Mesendoderm (in vitro differentiated cells): ENCODE measurements at places on chromosomes 1 and 21.

DNA sequence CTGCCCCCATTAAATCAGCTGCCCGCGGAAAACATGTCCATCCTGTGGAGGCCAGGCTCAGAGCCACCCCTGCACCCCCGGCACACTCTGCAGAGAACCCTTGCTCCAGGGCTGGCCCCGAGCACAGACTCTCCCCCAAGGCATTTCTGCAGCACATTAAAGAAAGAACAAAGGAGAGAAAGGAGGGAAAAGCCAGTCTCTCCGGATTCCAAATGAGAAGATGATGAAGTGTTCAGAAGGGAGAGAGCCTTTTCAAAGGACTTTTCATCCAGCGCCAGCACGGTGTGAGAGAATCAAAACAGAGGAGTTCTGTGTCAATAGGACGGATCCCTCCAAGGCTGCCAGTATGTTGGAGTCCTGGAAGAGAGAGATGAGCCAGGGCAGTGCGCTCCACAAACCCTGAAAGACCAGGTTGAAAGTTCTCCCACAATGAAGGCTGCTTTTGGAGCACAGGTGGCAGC is 498.3 kb downstream of the NPHP4 start:
- DNase-seq: no peak

GRCh38 chr21:40404396-40404800 is 442.6 kb downstream of the DSCAM start:
- DNase-seq: no peak

- DNase-seq: no peak
Observed at GRCh38 chr1:15245593-15246360, 1.2 kb upstream of the FHAD1 start.

GRCh38 chr1:20072771-20073170 is 2.8 kb downstream of the PLA2G5 start:
- DNase-seq: no peak

GRCh38 chr1:14466006-14466405 is 132.5 kb upstream of the KAZN start:
- no peak for DNase-seq

DNA sequence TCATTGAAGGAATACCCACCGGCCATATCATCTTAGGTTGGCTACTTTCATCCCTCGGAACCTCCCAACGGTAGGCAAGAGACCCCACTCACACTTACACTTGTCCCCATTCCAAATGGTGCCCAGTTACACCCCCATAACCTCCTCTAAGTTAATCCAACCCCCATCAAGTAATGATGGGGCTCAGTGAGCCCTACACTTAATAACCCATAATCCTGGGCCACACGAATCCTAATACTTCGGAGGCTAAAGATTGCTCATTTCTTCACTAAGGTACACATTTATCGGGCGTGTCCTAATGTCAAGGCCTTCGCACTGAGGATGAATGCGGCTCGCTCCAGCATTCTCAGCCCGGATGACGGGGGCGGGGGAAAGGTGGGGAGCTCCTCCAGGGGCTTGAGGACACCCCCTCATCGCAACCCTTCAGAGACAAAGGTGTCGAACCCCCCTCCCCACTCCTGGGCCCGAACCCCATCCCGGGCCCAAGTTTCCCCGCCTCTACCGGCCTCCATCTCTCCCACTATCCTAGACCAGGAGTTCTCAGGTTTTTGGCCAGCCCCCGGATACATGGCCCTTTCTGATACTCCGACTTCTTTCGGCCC is 435 bp downstream of the ILF2 start:
- no peak for DNase-seq

DNA sequence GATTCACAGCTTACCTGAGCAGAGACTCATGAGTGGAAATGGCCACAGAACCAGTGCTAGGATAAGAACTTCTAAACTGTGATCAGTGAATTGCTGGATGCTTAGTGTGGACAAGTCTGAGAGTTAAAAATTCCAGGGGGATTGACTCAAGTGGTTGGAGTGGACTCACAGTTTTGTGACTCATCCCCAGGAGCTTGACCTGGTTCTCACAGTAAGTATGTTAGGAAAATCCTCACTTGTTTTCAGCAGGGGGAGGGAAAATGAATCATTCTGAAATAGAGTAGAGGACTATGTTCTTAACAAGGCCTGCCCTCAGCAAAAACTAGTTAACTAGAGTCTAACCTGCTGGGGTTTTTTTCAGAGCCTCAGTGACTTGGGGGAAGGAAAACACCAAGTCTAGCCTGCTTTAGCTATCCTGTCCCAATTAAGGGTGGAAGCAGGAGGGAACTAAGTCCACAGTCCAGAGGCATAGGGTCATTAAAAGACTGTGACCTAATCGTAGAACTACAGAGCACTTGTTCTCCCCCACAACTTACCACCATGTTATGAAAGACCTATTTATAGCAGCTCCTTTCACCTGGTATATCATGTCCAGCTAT is 6.1 kb upstream of the CDC73 start:
- DNase-seq: peak; percentile 87

DNA sequence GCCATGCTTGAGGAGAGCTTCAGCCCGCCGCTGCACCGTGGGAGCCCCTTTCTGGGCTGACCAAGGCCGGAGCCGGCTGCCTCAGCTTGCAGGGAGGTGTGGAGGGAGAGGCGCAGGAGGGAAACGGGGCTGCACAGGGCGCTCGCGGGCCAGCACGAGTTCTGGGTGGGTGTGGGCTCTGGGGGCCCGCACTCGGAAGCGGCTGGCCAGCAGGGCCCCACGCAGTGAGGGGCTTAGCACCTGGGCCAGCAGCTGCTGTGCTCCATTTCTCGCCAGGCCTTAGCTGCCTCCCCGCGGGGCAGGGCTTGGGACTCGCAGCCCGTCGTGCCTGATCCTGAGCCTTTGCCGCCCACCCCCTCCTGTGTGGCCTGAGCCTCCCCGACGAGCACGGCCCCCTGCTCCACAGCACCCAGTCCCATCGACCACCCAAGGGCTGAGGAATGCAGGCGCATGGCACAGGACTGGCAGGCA is 1554.0 kb downstream of the KCNT2 start:
- DNase-seq: no peak

DNA sequence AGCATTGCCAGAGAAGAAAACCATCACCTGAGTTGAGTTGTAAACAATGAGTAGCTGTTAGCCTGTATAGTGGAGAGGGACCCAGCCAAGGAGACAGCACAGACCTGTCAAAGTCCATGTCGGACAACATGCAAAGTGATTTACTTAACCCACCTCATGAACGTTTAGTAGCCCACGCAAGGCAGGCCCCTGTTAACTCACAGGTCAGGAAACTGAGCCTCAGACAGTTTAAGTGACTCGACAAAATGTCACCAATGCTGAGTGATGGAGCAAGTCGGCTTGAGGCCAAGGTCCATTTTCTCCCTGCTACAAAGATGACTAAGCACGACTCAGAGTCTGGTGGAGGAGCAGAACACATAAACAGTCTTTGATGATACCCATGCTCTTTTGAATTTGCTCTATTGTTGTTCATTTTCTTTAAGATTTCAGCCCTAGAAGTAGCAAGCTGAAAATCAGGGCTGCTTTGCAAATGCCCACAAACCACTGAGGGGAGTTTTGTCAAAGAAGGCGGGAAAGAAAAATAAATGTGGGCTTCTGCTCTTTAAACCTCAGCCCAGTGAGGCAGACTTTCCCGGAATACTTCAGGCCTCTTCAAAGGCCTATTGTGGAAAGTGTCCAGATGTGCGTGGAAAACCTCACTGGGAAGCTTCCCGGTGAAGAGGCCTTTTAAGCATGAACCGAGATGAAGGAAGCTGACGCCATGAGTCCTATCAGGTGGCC is 83.8 kb upstream of the HOOK1 start:
- DNase-seq: peak; percentile 41

- no peak for DNase-seq
Observed at GRCh38 chr1:187696073-187696472, 867.3 kb downstream of the PLA2G4A start.

GRCh38 chr1:236147521-236148469 is 5.5 kb downstream of the GPR137B start:
- DNase-seq: no peak

DNA sequence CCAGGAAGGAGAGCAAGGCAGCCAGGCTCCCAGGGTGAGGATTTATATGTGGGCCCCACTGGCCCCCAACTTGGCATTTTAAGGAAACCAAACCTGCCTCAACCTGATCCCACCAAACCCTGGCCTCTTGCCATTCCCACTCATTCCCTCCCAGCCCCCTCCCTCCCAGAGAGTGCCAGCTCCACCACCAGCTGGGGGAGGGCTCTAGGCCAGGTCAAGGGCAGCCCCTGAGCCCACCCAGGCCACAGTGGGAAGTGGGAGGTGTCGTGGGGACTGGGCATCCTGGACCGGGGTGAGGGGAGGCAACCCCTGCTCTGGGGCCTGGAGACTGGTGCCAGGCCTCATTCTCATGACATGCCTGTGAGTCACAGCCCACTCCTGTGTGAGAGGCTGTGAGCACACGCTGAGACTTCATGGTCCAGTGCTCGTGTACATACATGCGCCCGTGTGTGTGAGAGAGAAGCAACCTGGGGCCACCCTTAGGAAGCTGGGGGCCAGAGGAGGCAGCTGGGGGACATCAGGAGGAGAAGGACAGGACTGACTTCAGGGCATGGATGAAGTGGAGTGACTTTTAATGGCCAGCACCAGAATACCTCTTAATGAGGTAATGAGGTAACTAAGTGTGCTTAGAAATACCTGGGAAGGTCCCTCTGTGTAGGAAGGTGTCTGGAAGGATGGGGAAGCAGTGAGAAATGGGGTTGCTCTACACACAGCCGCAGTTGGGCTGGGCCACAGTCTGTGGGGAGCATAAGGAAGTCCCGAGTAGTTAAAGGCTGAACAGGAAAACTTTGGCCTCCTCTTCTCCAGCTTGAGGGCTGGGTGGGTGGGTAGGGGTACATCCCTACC is at the start of gene S100A2:
S100A2 (minus strand) TSS at position 316 of the 846 bp plus-strand sequence. CDS start 1,967 bp downstream, outside the sequence.
- peak; percentile 51 for DNase-seq

DNA sequence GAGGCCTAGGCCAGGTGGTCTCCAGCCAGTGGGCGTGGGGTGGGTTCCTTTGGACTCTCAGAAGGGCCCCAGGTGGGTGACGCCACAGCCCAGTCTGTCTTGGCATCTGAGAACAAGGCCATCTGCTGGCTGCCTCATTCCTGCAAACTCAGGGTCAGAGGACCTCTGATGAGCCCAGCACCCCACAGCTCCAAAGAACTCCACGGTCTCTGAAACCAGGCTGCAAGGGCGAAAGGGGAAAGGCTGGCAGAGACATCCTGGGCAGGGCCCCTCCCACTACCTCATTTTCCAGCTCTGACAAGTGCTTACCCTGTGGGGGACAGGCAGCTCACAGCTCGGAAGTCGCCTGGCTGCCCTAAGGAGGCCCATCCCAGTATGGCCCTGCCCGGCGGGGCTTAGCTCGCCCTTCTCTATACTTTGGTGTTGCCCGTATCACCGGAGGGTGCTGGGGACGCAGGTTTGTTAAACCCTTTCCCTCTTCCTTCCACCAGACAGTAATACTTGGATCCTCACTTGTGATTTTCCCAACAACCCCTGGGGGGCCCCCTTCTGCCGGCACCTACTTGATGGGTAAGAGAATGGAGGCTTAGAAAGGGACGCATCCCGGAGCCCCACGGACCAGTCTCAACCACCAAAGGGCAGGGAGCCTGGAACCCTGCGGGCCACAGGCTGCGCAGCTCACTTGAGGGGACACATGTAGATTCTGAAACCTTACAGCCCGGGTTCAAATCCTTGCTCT is 10.9 kb upstream of the EDN2 start:
- DNase-seq: peak; percentile 86

DNA sequence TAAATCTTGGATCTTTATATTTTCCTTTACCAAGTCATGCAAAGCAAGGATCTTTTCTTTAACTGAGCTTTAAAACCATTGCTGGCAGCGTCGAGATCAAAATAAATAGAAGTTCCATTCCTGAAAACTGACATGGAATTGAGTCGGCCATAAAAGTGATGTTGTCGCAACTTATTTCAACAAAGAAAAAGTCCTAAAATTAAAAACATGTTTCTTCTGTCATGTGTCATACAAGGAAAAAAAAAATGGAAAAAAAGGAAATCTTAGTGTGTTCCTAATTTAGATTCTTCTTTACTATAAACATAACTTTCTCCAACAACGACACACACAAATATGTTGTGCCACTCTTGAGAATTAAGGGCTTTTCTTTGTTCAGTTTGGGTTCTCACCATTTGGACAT is 34.9 kb downstream of the GREM2 start:
- no peak for DNase-seq

DNA sequence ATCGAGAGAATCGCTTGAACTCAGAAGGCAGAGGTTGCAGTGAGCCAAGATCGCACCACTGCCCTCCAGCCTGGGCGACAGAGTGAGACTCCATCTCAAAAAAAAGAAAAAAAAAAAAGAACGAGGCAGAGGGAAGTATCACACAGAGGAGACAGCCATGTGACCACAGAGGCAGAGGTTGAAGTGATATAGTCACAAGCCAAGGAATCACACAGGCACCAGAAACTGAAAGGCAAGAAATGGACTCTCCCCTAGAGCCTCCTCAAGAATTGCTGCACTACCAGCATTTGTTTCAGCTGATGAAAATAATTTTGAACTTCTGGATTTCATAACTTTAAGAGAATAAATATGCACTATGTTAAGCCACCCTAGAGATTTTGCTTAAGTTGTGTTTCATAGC is 459.6 kb downstream of the PTPRC start:
- DNase-seq: no peak

- no peak for DNase-seq
Observed at GRCh38 chr1:167630568-167631385, 745 bp downstream of the RCSD1 start.

DNA sequence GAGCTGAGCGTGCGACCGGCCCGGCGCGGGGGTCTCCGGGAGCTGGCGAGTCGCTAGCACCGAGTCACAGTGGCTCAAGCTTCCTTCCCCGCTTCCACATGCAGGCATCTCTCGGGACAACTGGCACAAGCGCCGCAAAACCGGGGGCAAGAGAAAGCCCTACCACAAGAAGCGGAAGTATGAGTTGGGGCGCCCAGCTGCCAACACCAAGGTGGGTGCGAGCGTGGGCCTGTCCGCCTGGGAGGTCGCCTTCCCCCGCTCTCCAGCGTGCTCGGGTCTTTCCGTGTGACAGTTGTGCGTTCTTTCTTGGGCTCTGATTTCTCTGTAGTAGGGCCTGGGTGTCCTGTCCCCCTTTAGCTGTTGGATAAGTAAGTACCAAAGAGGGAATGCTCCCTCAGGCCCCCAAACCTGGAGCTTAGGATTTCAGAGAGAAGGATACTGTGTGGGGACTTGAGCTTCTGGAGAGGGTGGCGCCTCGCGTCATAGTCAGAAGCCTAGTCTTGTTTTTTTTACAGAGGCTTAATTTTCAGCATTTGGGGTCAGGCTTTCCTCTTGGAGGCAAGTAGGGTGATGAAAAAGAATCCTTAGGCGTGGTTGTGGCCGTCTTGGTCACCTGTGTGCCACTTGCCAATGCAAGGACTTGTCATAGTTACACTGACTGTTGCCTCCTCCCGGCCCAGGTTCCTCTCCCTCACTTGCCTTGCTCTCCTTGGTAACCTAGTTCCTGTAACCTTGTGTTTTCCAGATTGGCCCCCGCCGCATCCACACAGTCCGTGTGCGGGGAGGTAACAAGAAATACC is 790 bp downstream of the RPS8 start:
- DNase-seq: peak; percentile 37

- no peak for DNase-seq
Observed at GRCh38 chr1:116668277-116668676, 744 bp upstream of the IGSF3 start.
